ENCODE measurements at places on chromosomes 6 and 20. TPM values are rescaled to one million over a fixed set of nuclear protein-coding genes. Genes with fewer than 3 reads are reported as not detected.

Gene PLN
- total RNA-seq: 2.0 TPM

Gene HMGCLL1
- 0.51 TPM for total RNA-seq

Gene SLC22A7
- not detected for total RNA-seq

Gene FBXL4
- 16.8 TPM for total RNA-seq

Gene ECT2L
- total RNA-seq: 0.17 TPM

Gene EHMT2
- total RNA-seq: 63.7 TPM

Gene SIRPB1
- total RNA-seq: 0.17 TPM

Measured in fibroblast of lung (primary cell).